ENCODE measurements at places on chromosomes 13 and 19. TPM values are rescaled to one million over a fixed set of nuclear protein-coding genes. Genes with fewer than 3 reads are reported as not detected.

SERTM1 gene
- not detected for total RNA-seq

GJB2 gene
- total RNA-seq: 4.6 TPM

MCEMP1 gene
- not detected for total RNA-seq

AKT1S1 gene
- 65.2 TPM for total RNA-seq

ADAMTS10 gene
- total RNA-seq: not detected

NKG7 gene
- not detected for total RNA-seq
